ENCODE measurements at places on chromosomes 1 and 21.

GRCh38 chr1:210228158-210228557 is 4.4 kb upstream of the SERTAD4 start:
- no peak for DNase-seq

GRCh38 chr1:65020774-65021173 is 54.4 kb upstream of the JAK1 start:
- DNase-seq = no peak

DNA sequence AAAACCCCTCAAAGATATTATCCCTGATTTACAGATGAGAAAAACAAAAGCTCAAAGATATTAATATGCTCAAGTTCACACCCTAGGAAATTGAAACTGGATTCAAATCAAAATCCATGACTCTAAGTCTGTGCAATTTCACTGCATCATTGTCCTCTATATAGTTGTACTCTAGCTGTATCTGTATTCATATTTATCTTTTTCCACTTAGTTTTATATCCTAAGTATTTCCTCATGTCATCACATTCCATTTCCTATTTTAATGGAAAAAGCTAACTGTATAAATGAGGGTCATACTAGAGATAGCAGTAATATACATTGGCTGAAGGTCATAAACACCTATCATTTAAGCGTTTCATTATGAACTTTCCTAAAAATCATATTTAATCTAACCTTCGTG is 42.2 kb upstream of the RALGPS2 start:
- no peak for DNase-seq

DNA sequence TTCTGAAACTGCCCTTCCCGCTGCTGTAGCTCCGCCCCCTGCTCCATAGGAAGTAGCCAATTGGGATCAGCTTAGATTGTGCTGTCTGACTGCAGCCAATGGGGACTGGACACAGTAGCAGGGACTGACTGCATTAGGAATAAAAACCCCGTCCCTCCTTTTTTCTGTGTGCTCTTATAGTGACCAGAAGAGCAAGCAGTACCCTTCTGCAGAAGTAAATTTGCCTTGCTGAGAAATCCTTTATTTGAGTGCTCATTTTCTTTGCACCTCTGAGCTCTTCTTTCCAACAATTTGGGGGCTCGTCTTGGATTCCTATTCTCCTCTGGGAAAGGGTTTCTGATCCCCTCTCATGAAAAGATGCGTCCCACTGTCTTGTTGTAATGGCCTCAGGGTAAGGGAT is 16.2 kb downstream of the OR2L13 start:
- no peak for DNase-seq
